CD4-positive, alpha-beta T cell treated with Interleukin-6 for 4 hours (primary cell): ENCODE measurements at places on chromosomes 1 and 21.
A peak's percentile ranks its signal among the peaks of the same experiment; 100 is the strongest.

DNA sequence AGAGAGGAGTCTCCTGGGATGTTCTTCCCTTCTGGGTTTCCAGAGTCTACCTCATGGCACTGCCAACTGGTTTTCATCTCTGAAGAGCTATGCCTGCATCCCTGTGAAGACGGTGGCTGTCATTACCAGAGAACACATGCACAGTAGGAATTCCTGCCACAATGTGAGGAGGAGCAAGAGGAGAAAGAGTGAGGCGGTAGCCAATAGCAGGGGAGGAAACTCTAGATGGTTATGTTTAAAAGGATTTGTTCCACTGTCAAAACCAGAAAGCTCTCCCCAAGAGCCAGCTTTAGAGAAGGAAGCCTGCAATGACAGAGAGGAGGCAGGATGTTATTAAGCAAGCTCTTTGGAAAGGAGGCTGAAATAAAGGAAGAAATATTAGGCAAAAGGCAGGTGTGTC lies 12.3 kb downstream of the LMX1A start:
- no peak for DNase-seq

- DNase-seq = no peak
These were observed 38.3 kb downstream of the IFI44 start for GRCh38 chr1:78687914-78688313.

GRCh38 chr1:19313961-19314882 lies 2.1 kb downstream of the SLC66A1 start:
- no peak for DNase-seq

DNA sequence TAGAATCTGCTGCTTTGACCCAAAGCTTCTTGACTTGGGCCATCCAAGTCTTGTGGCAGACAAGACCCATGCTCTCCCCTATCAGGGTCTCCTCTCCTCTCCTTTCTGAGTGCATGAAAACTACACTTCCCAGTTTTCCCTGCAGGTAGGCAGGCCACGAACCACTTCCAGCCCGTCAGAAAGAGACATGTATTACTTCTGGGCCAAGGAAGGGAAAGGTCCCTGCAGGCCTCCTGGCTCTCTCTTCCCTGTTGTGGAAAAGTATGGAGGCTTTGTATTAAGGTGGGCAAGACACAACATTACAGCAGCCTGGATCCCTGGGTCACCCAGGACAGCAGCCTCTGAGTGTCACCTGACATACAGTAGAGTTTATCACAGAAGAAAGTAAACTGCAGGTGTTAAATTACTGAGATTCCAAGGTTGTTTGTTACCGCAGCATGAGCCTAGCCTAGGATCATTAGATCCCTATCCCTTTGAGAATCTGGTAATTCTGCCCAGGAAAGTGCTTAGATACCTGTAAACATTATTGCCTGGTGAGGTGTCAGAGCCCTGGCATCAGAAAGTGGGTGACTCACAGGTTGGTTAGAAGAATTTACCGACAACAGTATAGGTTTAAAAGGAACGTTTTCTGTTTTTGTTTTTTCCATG lies 717.3 kb downstream of the MATN1 start:
- DNase-seq = no peak

- no peak for DNase-seq
These were observed 49.1 kb upstream of the CR2 start for GRCh38 chr1:207404849-207405525.

GRCh38 chr1:100896481-100896982 lies 642 bp downstream of the SLC30A7 start:
- DNase-seq = peak; percentile 56

DNA sequence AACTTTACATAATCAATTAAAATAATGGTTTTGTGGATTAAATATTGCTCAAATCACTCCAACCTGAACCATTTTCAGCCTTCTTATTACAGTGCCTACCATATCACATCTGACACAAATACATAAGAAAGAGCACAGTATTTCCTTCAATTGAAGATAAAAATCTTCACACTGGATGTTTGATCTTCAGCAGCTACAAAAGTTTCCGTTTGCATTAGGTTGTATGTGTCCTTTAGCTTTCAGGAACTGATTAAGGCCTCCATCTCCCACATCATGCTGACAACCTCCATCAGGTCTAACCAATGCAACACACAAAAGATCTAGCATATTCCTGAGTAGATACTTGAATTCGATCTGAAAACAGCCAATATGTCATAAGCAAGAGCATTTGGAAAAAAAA lies 195.1 kb upstream of the NR5A2 start:
- no peak for DNase-seq

DNA sequence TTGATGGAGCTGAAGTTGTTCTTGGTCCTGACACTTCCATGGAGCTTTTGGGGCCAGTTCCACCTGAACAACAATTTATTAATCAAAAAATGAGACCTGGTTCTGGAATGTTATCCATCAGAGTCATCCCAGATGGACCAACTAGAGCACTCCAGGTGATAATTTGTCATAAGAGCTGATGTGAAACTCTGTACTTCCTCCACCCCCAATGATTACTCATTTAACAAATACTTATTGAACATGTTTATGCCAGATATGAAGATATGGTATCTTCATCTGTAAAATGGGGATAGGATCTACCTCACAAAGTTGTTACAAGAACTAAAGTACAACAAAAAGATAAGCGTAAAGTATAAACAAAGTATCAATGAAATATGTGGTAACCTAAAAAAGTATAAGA lies 153.2 kb downstream of the VPS13D start:
- no peak for DNase-seq

DNA sequence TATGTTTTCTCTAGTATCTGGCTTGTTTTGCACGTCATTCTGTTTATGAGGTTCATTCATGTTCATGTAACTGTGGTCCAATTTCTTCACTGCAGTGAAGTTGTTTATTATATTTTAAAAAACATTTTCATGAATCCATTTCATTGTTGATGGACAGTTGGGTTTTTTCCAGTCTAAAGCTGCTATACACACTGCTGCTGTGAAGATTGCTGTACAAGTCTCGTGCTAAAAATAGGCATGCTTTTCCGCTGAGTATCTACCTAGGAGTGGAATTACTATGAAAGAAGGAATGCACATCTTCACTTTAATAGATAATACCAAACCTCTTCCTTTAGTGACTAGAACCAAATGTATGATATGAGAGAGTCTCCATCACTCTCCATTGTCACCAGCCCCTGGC lies 49.0 kb upstream of the ETS2 start:
- DNase-seq = no peak

GRCh38 chr21:41345934-41346685 lies 15.7 kb upstream of the MX2 start:
- no peak for DNase-seq

GRCh38 chr1:154775621-154776605 lies 94.2 kb downstream of the KCNN3 start:
- DNase-seq = no peak

DNA sequence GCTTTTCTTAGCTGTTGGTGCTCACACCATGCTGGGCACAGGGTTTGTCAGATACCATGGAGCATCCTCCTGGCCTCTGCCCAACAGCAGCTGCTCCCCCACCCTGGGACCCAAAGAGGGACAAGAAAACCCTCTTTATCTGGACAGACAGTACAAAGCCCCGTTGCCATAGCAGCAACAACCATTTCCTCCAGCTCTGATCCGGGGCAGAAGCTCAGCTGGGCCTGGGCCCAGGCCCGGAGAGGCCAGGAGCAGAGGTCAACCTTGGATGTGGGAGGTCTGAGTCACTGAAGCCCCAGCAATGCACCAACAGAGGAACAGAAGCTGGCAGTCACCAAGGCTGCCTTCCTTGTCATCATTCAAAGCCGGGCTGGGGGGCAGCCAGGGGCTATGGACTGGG lies 228.4 kb upstream of the POU3F1 start:
- DNase-seq = no peak

- DNase-seq = no peak
These were observed 27.2 kb downstream of the ADAMTS5 start for GRCh38 chr21:26939601-26940111.

- no peak for DNase-seq
These were observed 54.8 kb downstream of the OSBPL9 start for GRCh38 chr1:51671527-51672325.

- DNase-seq = no peak
These were observed 2.0 kb upstream of the TRIM58 start for GRCh38 chr1:247854899-247855545.

DNA sequence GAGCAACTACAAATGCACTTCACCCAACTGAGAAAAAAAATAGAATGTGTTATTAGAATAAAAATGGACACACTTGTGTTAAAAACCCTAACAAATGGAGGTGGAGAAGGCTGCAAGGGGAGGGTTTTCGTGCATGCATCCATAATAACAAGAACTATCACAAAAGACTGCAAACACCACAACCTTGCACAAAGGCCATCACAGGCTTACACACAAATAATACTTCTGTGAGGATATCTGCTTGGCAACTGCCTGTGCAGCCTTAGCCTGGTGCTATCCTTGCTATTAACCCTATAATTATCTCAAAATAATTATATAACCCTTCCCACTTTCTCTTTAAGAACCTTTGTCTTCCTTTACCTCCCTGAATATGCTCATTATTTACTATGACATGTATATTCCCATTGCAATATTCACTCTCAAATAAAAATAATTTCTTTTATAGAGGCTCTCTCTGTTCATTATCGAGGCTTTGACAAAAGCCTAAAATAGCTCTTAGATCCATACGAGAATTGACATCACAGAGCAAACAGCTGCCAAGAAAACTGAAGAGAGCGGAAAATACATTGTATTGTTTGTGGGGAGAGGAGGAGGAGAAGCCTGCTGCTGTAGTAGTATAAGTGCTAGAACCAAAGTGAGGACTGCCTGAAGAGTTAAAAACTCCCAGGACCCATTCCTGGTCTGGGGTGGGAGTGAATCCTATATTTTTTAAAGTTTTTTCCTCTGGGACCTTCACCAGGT lies 1768.7 kb downstream of the BRINP3 start:
- no peak for DNase-seq

DNA sequence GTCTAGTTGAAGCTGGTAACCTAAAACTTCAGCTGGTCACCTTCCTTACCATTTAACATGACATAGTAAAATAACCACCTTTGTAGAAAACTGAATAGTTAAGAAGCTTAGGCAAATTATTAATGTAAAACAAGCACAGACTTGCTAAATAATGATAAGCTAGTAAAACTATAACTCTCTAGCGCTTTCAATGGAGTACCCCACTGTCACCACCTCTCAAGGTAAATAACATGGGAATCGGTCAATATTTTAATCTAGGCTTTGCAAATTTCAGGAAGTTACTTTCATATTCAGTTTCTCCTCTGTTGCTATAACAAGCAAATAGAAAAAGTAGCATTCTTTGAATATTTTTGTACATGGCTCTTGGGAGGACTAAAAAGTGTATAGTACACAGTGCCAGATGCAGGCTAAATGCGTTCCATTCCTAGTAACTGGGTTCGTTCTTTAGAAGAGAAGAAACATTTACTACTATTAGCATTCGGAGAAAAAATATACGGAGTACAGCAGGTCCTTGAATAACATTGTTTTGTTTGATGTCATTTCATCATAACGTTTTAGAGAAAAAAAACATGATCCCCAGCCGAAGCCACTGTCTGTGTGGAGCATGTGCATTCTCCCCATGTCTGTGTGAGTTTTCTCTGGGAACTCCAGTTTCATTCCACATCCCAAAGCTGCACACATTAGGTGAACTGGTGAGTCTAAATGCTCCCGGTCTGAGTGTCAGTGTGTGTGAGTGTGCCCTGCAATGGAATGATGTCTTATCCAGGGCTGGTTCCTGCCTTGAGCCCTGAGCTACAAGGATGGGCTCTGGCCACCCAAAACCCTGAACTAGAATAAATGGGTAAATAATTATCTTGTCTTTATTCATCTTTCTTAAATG lies 52.5 kb downstream of the EPRS1 start:
- no peak for DNase-seq

GRCh38 chr1:65526049-65526556 lies 105.6 kb downstream of the LEPR start:
- no peak for DNase-seq

DNA sequence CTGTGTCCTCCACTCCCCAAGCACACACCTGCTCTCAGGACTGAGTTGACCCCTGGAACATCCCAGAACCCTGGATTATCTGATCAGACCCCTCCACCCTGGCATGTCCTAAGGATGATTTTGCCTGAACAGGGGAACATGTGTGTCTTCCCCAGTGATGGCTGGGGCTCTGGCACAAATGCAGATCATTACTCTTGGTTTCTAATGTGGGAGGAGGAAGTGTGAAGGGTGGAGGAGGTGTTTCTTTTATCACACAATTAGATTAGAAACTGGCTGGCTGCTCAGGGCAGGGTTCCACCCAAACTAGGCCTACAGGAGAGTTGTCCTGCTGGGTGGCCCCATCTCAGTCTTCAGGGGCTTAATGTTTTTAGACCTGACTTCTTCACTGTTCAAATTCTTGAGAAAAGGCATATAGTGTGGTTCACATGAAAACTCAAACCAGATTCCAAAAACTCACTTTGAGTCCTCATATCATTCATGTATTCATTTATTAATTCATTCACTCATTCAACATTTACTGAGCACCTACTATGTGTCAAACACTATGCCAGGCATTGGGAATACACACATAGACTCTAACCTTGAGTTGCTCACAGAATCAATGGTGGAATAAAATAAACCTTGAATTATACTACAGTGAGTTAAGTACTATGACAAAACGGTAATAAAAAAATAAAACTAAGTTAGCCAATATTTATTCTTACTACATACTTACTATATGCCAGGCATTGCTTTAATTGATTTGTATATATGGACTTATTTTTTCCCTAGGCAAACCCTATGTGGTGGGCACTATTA lies 221.8 kb upstream of the JUN start:
- DNase-seq = no peak
